CD8-positive, alpha-beta T cell (primary cell): ENCODE measurements at places on chromosomes 11 and 22. TPM values are rescaled to one million over a fixed set of nuclear protein-coding genes. Genes with fewer than 3 reads are reported as not detected.

P4HA3 gene
- total RNA-seq = not detected

GRCh38 chr11:112210890-112211289, 15.3 kb upstream of the PTS start:
- DNase-seq = no peak

DNA sequence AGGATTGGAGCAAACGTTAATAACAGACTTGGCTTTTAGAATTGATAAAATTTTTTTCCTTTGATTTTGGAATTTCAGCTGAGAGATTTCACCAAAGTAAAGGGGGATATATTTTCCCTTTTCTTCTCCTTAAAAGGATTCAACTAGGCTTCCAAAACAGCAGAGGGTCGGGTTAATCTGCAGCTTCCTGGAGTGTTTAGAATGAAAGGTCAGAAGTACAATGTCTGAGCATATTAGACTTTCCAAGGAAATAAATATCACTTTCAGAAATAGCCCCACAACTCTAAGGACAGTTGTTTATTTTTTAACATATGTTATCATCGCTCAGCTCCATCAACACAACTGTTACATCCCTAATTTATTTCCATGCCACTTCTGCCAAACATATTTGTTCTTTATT, 1532.9 kb upstream of the RAG2 start:
- no peak for DNase-seq

DNA sequence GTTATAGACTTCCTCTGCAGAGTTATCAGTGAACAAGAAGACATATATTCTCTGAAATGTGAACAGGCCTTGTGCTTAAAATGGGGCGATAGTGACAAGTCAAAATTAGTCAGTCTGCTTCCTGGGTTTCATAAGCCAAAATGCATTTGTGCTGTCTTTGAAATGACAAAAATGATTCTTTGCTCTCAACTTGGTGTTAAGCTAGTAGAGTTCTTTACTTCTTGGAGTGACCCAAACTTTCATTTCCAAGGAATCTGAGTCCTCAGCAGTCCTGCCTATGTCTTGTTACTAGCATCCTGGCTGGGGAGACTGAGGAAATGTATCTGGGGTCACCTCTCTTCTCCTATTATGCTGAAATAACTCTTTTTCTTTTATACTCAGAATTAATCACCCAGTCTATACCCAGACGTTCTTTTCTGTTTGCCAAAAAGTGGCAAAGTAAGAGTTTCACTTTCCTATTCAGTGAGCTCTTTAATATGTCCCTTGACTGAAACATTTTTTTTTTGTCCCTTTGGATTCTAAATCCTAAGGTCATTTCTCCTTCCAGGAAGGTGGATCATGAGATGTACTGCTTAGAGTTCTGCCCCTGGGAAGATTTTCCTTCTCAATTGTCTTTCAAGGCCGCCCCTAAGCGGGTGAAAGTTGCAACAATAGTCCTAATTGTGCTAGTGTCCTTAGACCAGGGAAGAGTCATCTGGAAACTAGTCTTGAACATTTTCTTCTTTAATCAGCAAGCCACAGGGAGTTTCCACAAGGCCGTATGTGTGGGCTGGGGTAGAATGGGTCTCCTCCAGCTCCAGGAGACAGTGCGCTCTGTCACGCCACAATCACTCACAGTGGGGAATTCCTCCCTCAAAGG, 53.0 kb upstream of the RDX start:
- DNase-seq = no peak
